ENCODE measurements at places on chromosomes 6 and 20.

DNA sequence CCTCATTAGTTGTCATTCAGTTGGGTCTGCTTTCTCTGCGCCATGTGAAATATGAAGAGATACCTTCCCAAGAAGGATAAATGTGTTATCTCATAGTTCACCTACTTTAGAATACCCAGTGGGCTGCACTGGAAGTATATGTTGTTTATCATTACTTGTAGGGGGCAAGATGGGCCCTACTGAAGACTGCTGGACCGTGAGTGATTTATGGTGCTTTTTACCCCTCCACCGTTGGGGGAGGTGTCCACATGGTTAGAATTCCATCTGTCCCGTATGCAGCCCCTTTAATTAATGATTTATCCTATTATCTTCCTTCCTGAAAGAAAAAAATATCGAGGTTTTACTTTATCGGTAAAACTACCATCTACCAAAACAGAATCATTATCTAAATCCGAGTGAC, 97.0 kb downstream of the TSHZ2 start:
- no peak for DNase-seq

GRCh38 chr6:141700819-141701218, 431.9 kb upstream of the GJE1 start:
- no peak for DNase-seq

GRCh38 chr6:45378334-45378926, 696 bp upstream of the SUPT3H start:
- DNase-seq: no peak

- DNase-seq: no peak
These were observed 49.3 kb upstream of the NNAT start for GRCh38 chr20:37471741-37472235.

DNA sequence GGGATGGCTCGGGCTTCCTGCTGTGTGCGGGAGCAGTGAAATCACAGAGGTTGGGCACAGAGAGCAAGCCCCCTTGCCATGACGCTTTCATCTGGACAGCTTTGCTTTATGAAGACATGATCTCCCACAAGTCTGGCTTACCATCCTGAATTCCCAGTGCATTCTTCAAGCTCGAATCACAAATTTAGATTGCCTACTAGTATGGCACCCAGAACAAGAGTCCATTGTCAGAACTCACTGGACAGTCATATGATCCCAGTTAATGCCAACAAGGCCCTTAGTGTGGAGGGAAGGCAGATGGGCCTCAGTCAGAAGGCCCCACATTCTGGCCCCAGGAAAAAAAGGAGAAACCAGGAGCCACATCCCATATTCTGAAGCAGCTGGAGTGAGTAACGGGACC, 147.3 kb upstream of the FOXQ1 start:
- no peak for DNase-seq

- no peak for DNase-seq
These were observed 13.8 kb downstream of the ATXN1 start for GRCh38 chr6:16747232-16748024.

DNA sequence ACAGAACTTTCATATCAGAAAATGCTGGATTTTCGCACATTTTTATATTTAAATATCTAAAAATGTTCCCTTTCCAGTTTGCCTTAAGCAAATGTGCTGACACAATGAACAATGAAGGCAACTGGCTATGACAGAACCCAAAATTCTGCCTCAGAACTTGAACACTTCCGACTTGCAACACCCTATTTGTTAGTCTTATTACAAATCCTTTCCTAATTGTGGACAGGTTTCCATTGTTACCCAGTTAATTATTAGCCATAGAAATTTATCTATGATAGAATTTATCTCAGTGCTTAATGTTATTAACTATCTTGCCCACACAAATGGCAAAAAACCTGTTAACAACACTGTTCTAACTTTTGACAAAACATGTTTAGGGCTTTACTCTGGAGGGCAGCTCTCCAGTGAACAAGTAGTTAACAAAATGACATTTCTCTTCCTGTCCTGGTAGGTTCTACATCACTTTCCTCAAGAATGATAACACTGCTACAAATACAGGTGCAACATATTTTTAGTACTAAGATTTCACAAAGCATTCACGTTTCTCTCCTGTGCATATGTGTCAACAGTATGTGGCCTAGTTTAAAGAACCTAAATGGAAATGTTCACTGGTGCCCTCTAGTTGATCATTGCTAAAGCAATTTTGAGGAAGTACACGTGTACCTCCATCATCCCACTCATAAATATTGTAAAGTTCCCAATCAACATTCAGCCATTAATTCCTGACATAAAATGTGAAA, 58.4 kb downstream of the HIVEP2 start:
- no peak for DNase-seq

DNA sequence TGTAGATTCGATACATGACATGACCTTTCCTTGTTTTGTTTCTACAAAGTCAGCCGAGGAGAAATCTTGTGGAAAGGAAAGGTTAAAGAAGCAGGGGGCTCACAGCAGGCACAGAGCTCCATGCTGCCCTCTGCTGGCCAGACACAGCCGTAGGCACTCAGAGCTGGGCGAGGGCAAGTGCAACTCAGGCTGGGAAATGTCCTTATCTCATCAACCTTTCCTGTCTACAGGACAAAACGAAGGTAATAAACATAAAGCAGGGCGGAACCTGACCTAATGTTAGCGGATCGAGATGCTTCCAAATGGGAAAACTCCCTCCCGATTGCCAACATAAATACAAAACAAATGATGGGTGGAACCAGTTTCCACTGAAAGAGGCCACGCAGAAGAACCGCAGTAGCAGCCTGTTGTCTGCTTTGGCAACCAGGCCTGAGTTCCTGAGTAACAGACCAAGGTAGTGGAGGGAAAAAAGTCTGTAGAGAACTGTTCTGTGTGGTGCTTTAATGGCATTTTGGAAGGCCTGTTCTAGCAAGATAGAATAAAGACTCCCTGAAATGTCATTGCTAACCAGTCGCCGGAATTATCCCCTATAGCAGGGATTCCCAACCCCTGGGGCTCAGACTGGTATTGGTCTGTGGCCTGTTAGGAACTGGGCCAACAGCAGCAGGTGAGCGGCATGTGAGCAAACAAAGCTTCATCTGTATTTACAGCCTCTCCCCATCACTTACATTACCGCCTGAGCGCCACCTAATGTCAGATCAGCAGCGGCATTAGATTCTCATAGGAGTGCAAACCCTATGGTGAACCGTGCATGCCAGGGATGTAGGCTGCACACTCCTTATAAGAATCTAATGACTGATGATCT, 85.2 kb downstream of the MBOAT1 start:
- peak; percentile 17 for DNase-seq

GRCh38 chr6:100691972-100692371, 189.2 kb downstream of the ASCC3 start:
- no peak for DNase-seq

GRCh38 chr6:54877713-54878317, 31.2 kb downstream of the FAM83B start:
- no peak for DNase-seq

- no peak for DNase-seq
These were observed 16.8 kb downstream of the FKBP1A start for GRCh38 chr20:1376007-1376406.

DNA sequence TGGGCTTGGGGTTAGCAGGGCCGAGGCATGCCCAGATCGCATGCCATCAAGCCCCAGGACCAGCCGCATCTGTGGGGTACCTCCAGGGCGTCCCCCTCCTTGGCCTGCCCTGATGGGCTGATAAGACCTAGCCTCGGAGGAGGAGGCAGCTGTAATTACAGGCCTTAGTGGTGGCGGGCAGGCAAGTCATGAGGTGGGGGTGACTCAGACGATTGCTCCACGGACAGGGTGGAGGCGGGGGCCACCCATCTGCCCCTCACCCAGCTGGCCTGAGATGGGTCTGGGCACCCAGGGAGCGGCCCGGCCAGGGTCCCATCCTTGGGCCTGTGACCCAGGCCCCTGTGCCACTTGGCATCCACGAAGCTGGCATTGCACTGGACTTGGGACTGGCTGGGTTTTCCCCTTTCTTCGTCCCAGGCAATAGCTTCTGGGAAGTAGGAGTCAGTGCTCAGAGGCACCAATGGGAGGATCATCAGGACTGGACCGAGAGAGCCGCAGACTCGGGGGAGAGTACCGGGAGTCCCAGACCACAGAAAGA, 57.5 kb downstream of the CEBPB start:
- DNase-seq: no peak

GRCh38 chr20:59456342-59457279, 147.7 kb upstream of the PHACTR3 start:
- DNase-seq: no peak

- no peak for DNase-seq
These were observed 77.8 kb downstream of the ATG5 start for GRCh38 chr6:106247733-106248132.

GRCh38 chr20:2165871-2166270, 64.2 kb downstream of the STK35 start:
- DNase-seq: no peak

- DNase-seq: peak; percentile 40
These were observed 709 bp downstream of the SCAND1 start for GRCh38 chr20:35953387-35954199.

GRCh38 chr6:133248241-133249001, 7.3 kb downstream of the EYA4 start:
- no peak for DNase-seq

GRCh38 chr6:108875161-108875555, 26.9 kb downstream of the ARMC2 start:
- no peak for DNase-seq

- DNase-seq: no peak
These were observed 35.4 kb downstream of the NINL start for GRCh38 chr20:25549843-25550477.

DNA sequence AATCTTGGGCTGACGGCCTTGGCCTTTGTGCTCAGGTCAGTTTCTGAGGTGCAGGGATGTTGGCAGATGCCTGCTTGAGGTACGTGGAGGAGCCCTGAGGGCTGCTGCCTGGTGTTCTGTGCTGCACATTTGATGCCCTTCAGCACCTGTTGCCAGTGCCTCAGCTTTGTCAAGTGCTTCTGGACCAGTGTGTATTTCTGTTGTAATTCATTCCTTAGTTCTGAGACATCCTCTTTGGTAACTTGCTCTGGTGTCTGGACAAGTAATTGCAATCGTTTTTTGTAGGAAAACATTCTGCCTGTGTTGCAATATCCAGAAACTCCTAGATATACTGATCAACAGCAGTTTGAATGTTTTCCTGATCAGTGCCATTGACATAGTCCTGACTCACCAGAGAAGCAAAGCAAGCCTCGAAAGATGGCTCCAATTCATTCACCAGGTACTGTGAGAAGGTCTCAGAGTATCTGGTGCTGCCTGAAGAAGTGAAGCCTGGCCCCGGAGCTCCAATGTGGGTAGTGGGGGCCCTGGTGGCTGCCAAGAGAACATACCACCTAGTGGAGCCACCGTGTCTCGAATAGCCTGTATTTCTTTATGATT, 26.7 kb downstream of the ZNF337 start:
- no peak for DNase-seq

DNA sequence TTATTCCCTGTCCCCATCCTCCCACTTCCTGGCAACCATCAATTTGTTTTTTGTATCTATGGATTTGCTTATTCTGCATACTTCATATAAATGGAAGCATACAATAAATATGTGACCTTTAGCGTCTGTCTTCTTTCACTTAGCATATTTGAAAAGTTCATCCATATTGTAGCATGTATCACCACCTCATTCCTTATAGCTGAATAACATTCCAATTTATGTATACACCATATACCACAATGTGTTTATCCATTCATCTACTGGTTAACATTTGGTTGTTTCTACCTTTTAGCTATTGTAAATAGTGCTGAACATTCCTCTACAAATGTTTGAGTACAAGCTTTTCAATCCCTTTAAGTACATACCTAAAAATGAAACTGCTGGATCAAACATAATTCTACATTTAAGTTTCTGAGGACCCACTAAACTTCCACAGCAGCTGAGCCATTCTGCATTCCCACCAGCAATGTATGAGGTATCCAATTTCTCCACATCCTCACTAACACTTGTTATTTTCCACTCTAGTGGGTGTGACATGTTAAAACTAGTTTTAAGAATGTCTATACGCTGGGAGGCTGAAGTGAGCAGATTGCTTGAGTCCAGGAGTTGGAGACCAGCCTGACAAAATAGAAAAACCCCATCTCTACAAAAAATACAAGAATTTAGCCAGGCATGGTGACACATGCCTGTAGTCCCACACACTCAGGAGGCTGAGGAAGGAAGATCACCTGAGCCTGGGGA, 32.9 kb downstream of the NUDT3 start:
- DNase-seq: no peak

DNA sequence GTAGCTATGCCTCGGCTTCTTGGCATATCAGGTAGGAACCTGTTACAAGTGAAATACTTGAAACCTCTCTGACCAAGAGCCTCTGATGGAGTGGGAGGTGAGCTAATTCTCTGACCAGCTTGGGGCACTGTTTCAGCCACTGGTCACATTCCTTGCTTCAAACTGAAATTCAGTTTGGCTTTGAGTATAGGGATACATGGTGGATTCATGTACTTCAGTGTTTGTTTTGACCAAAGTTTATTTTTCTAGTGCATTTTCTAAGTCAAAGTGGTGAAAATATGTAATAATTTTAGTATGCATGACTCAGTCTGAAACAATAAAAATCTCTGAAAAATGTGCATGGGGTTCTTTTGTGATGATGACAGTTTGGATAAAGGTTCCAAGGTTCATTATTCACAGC, 18.6 kb downstream of the TTPAL start:
- DNase-seq: no peak

DNA sequence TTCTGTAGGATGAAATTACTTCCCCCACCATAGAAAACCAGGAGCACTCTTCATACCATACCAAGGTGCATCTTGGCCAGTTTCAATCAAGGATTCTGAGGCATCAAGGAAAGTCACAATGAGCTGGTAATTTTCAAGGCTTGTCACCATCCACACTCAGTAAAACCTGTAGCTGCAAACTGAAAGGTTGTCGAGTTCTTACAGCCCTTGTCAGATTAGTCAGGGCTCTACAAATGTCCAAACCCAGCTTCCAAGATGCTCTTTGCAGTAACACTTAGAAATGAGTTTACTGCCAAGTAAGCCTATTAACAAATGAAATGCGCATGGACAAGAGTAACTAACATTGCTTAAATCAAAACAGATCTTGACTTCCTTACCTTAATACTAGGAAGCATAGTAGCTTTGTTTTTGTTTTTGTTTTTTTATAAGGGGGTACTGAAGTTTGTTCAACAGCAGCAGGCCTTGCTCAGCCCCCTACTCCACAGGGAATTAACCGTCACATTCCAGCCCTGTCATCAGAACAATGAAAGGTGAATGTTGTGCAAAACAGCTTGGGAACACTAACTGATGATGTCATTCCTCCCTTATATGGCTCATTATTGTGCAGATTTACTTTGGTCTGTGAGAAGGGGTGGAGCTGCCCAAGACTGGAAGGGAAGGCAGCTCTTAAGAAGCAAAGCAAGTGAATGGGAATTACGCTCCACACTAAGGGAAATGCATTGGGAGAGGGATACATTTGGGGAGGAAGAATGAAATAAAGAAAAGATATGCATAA, 49.9 kb upstream of the TMEM30A start:
- DNase-seq: no peak
